MG63 (cell line): ENCODE measurements at places on chromosomes 5 and 9.

DNA sequence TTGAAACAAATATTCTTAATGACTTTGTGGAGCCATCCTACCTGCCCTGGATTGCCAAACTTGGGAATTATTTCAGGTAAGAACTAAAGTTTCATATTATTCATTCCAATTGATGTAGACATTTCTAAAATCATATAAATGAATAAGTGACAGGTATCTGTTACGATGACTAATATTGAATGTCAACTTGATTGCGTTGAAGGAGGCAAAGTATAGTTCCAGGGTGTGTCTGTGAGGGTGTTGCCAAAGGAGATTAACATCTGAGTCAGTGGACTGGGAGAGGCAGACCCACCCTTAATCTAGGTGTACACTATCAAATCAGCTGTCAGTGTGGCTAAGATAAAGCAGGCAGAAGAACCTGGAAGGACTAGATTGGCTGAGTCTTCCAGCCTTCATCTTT lies 1688.4 kb upstream of the CDH9 start:
- no peak for DNase-seq

- no peak for DNase-seq
Measured at GRCh38 chr9:136189394-136190236, 15.3 kb downstream of the LHX3 start.

DNA sequence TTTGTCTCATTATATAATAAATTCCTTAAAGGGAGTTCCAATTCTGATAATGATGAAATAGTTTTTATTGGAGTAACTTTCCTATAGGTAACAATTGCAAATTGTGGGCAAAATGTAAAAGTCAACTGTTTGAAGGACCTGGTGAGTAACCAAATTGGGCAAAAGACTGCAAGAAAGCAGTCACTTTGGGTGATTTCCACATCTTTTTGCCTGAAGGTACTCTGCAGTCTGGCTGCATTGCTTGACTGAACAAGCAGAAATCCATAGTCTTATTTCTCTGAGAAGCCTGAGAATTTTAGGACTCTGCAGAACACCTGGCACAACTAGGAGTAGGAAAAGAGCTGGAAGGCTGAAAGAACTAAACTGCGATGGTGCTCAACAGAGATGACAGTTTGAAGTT lies 114.9 kb downstream of the HOMER1 start:
- no peak for DNase-seq

GRCh38 chr9:26742828-26743476 lies 149.7 kb downstream of the CAAP1 start:
- no peak for DNase-seq

DNA sequence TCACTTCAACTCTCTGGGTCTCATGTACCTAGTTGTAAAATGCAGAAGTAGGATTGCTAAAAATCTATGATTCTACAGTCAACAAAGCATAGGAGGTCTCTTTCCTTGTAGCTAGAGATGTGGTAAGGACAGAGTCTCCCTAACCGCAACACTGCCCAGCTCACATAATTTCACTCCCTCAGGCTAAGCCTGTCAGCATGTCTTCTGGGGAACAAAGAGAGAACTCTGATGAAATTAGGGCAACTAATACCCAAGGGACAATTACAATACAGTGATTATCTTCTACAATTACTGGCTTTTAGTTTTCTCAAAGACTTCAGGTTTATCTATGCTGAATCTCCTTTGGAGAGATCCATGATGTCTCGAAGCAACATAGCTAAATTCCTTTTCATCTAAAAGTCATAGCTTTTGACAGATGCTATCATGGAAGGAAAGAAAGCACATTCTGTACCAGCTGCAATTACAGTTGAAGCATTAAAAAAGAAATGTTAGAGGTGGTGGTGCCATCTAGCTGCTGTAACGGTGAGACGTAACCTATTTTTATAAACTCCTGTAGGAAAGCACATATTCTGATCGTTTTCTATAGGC lies 141.1 kb upstream of the TARS1 start:
- no peak for DNase-seq

GRCh38 chr9:103530934-103531333 lies 535.8 kb downstream of the CYLC2 start:
- no peak for DNase-seq

DNA sequence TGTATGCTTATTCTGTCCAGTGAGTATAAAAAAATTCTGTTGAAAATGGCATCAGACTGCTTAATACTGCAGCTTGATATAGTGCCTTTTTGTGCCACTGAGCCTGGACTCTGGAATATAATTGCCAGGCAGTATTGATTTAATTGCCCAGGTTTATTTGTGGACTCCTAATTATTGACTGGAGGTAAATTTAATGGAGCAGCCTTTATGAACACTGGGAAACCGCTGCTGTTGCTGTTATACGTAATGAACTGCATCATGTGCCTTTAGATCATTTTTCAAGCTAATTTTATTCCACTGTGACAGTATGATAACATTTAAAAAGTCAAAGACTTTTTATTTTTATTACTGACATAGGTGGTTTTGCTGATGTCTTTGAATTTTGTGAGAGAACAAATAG lies 90.2 kb upstream of the SH3GL2 start:
- DNase-seq = no peak
